Urinary bladder (tissue), 4 donors: ENCODE measurements at places on chromosomes 11 and 22. TPM values are rescaled to one million over a fixed set of nuclear protein-coding genes. Genes with fewer than 3 reads are reported as not detected.

DNA sequence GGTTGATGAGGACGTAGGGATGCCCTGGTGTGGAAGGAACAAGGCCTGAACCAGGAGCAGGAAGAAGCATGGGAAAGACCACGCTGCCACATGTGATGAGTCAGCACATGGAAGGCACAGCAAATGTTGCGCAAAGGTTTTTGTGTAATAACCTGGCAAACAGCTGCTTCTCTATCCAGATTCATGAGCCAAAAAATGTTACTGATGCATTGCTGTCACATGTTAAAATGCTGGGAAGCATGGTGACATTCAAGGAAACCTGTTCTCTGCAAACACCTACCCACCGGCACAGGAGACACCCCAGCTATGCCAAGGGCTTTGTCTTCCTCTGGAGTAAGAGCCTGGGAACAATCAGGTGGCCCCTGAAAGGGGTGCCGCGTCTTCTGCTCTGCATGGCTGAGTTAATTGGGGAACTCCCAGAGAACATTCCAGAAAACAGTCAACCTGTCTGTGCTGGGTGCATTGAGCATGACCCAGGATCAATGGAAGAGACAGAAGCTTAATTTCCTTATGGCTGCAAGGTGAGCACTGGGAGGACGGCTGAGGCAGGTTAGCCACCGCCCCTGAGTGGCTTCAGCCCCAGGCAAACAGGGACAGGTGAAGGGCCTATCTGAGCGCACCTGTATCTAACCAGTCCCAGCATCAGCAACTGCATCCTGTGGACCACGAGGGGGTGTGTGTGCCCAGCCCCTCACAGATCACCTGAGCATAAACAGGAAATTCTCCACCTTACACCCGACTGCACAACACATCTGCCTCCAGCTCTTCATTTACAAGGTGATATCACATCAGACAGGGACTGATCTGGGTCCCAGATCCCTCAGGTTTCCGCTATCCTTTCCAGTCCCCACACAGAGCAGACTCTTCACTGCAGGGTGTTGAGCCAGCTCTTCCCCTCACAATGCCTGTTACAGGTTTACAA lies 108.4 kb downstream of the GGTLC2 start:
- no peak for DNase-seq

DNA sequence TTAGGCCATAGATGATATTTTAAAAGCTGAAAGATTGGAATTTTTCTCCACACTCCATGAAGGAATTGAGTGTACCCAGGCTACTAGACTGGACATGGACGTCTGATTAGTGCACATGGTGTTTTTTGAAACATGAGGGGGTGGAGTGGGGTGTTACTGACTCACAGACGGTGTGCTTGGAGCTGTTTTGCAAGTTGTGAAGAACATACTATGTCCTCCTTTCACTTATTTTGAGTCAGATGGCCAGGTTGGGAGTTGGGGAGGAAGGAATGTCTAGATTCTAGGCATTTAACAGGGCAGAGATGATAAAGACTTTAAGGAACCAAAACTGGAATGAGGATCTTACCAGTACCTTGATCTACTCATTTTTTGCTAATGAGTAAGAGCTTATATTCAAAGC lies 158.1 kb upstream of the MTNR1B start:
- DNase-seq, result no peak

DNA sequence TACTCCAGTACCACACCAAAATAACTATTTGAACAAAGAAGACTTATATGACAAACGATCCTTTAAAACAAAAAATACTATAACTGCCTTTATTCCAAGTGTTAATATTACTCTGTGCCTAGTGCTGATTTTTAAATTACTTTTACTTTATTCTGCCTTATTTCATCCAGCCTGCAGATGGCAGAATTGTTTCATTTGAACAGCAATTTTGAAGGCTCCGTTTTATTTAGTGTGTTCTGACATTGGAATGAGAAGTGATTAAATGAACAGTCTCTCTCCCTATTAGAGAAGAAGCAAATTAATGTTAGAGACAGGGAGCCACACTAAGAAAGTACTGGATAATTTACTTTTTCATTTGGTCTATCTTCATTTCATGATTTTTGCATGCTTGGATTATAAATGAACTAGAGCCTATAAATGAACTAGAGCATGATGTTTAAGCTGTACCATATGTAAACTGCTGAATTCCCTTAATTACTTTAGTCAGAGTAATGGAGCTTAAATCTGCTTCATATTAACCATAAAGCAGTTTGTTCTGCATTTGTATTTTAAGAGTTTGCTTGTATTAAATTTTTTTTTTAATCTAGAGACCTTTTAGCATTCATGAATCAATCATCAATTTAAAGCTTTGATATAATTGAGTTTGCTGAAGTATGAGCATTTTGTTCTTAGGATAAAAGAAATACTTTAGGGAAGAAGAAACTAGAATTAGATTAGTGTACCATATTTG lies 9.8 kb downstream of the PDHX start:
- peak; percentile 51 for DNase-seq

DNA sequence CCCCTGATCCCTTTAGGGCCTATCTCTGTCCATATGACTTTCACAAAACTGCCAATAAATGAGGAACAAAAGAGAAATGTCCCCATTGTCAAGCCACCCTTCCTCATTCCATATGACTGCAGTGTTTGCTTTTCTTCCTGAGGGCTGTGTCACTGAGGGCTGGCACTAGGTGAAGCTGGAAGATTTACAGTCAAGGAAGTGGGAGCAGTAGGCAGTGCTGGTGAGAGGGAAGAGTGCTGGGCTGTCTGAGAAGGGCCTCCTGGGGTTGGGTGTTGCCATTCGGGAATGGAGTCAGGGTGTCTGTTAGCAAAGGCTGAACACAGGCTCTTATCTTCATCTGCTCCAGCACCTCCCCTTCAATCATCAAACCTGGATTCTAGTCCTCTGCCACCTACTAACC lies 30.9 kb downstream of the INSC start:
- DNase-seq, result peak; percentile 28

DNA sequence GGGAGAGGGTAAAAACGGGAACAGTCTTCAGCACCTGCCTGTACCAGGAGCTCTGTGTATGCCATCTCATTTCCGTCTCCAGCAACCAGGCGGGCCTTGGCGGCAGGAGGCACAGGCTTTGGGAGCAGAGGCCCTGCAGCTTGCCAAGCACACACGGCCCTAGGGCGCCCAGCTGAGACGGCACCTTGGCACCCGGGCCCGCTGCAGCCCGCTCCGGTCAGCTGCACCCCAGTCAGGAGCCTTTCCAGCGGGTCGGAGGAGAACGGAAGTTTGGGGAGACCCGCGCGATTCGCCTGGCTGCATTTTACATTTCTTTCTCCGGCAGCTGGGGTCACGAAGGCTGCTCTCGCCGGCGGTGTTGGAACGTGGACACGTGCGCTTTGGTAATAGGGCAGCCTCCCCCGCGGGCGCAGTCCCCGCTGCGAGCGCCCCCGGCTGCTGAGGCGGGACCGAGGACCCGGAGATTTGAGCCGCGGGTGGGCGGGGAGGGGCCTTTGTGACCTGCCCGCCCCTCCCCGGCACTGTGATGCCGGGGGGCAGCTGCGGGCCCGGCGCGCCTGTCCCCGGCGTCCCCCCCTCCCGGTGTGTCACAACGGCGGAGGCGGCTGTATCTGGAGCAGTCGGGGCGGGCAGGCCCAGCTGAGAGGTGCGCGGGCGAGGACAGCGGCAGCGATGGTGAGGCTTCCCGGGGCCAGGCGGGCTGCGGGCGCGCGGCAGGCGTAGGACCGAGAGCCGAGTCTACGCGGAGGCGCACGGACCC lies at the start of gene TUBA8:
Gene TUBA8 (plus strand): TSS at position 616 of the 760 bp plus-strand sequence. CDS start 57 bp downstream, at position 673.
- no peak for DNase-seq

Gene SMTNL1
- not detected for polyA plus RNA-seq

- no peak for DNase-seq
Measured at GRCh38 chr11:60889869-60890311, 16.5 kb downstream of the PRPF19 start.

- DNase-seq, result no peak
Measured at GRCh38 chr22:27514601-27515523, 286.7 kb downstream of the MN1 start.
